Aorta (tissue), 5 donors: ENCODE measurements at places on chromosomes 7 and 10. TPM values are rescaled to one million over a fixed set of nuclear protein-coding genes. Genes with fewer than 3 reads are reported as not detected.

The NXPH1 gene
- not detected for total RNA-seq

The TMEM236 gene
- total RNA-seq = 1.1 TPM

The HOGA1 gene
- 4.6 TPM for total RNA-seq

GRCh38 chr7:28078036-28078901, 102.3 kb downstream of the JAZF1 start:
- no peak for DNase-seq
- H3K27me3 ChIP-seq = no peaks in the 10 kb centered on the region
- H3K27ac ChIP-seq = no peak overlapping the region
- H3K36me3 ChIP-seq = no peaks in the 10 kb centered on the region
- H3K4me1 ChIP-seq = peaks cover 5% of the 10 kb centered on the region
- no peak overlapping the region for H3K4me3 ChIP-seq

The MKI67 gene
- total RNA-seq = 1.2 TPM

GRCh38 chr10:116164291-116164690, 108.7 kb downstream of the GFRA1 start:
- DNase-seq = no peak
- no peak overlapping the region for H3K4me3 ChIP-seq
- no peak overlapping the region for H3K27ac ChIP-seq
- H3K4me1 ChIP-seq = no peaks in the 10 kb centered on the region
- no peaks in the 10 kb centered on the region for H3K36me3 ChIP-seq
- H3K27me3 ChIP-seq = no peaks in the 10 kb centered on the region

The PCLO gene
- 0.52 TPM for total RNA-seq

DNA sequence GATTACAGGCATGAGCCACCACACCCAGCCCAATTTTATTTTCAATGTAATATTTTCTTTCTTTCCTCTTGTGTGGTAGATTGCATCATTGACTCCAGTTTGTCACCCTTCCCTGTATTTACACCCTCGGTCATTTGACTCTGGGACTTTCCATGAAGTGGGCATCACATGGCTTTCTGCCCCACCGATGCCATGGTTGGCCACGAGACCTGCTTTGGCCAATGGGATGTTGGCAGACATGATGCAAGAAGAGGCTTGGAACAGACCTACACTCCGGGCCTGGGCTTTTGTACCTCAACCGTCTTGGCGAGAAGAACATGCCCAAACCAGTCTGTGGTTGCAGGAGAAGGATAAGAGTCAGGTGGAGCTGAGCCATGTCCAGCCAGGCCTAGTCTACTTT, 38.8 kb upstream of the CACUL1 start:
- no peak for DNase-seq
- H3K27ac ChIP-seq = no peak overlapping the region
- H3K36me3 ChIP-seq = no peaks in the 10 kb centered on the region
- H3K27me3 ChIP-seq = no peaks in the 10 kb centered on the region
- no peaks in the 10 kb centered on the region for H3K4me1 ChIP-seq

- no peak overlapping the region for H3K27ac ChIP-seq
- no peak for DNase-seq
- H3K27me3 ChIP-seq = no peaks in the 10 kb centered on the region
- no peaks in the 10 kb centered on the region for H3K4me1 ChIP-seq
- no peaks in the 10 kb centered on the region for H3K36me3 ChIP-seq
- H3K4me3 ChIP-seq = no peak overlapping the region
These were observed 124.7 kb downstream of the ZNF248 start for GRCh38 chr10:37732685-37733084.

The GPR158 gene
- total RNA-seq = 0.42 TPM

The ZNF32 gene
- 22.0 TPM for total RNA-seq

The ANLN gene
- total RNA-seq = 3.8 TPM

GRCh38 chr7:44988701-44989100, 9.9 kb upstream of the MYO1G start:
- no peak overlapping the region for H3K27ac ChIP-seq
- DNase-seq = no peak
- no peaks in the 10 kb centered on the region for H3K4me1 ChIP-seq
- H3K27me3 ChIP-seq = no peaks in the 10 kb centered on the region
- H3K36me3 ChIP-seq = peaks cover 2% of the 10 kb centered on the region
- no peak overlapping the region for H3K4me3 ChIP-seq

GRCh38 chr10:79976999-79977398, 28.1 kb upstream of the SFTPD start:
- H3K4me1 ChIP-seq = no peaks in the 10 kb centered on the region
- no peak overlapping the region for H3K4me3 ChIP-seq
- H3K27ac ChIP-seq = no peak overlapping the region
- no peaks in the 10 kb centered on the region for H3K27me3 ChIP-seq
- DNase-seq = no peak
- H3K36me3 ChIP-seq = no peaks in the 10 kb centered on the region

The EPC1 gene
- total RNA-seq = 42.4 TPM

- H3K4me1 ChIP-seq = no peaks in the 10 kb centered on the region
- no peak overlapping the region for H3K27ac ChIP-seq
- H3K27me3 ChIP-seq = no peaks in the 10 kb centered on the region
- H3K4me3 ChIP-seq = no peak overlapping the region
- DNase-seq = no peak
These were observed 5.8 kb downstream of the NPTX2 start for GRCh38 chr7:98622926-98623325.

GRCh38 chr7:143496263-143496662, 18.6 kb downstream of the TAS2R41 start:
- H3K4me3 ChIP-seq = no peak overlapping the region
- no peaks in the 10 kb centered on the region for H3K4me1 ChIP-seq
- no peak for DNase-seq
- no peaks in the 10 kb centered on the region for H3K27me3 ChIP-seq

The CPA4 gene
- total RNA-seq = 1.0 TPM

- no peak overlapping the region for H3K4me3 ChIP-seq
- DNase-seq = no peak
- no peaks in the 10 kb centered on the region for H3K4me1 ChIP-seq
- H3K36me3 ChIP-seq = no peaks in the 10 kb centered on the region
- no peaks in the 10 kb centered on the region for H3K27me3 ChIP-seq
- H3K27ac ChIP-seq = no peak overlapping the region
These were observed 18.2 kb upstream of the DNAH11 start for GRCh38 chr7:21524680-21525079.

- no peaks in the 10 kb centered on the region for H3K36me3 ChIP-seq
- H3K4me3 ChIP-seq = no peak overlapping the region
- no peak overlapping the region for H3K27ac ChIP-seq
- DNase-seq = no peak
These were observed 53.8 kb downstream of the COL13A1 start for GRCh38 chr10:69855346-69856111.

- no peaks in the 10 kb centered on the region for H3K27me3 ChIP-seq
- no peaks in the 10 kb centered on the region for H3K4me1 ChIP-seq
- no peak for DNase-seq
- no peak overlapping the region for H3K27ac ChIP-seq
- H3K4me3 ChIP-seq = no peak overlapping the region
These were observed 288.6 kb upstream of the PHF14 start for GRCh38 chr7:10685040-10685439.

The PRLHR gene
- total RNA-seq = not detected

The POLL gene
- total RNA-seq = 31.5 TPM

The HELLS gene
- 10.8 TPM for total RNA-seq

GRCh38 chr10:123567984-123568739, 98.0 kb upstream of the GPR26 start:
- no peak overlapping the region for H3K4me3 ChIP-seq
- no peaks in the 10 kb centered on the region for H3K27me3 ChIP-seq
- no peak overlapping the region for H3K27ac ChIP-seq

DNA sequence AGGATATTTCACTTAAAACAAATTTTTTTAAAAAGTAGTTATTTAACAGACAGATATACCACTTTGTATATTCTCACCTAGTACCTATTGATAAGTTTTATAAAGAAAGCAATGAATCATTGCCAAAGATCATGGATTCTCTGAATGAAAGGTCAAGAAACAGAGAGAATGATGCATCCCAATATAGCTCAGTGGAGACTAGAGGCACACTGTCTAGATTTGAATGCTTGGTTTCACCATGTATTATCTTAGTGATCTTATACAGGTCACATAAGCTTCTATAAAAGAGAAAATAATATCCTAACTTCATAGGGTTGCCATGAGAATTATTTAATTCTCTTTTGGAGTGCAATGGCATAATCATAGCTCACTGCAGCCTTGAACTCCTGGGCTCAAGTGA, 87.0 kb upstream of the LRRN3 start:
- no peaks in the 10 kb centered on the region for H3K27me3 ChIP-seq
- no peak overlapping the region for H3K4me3 ChIP-seq
- H3K36me3 ChIP-seq = no peaks in the 10 kb centered on the region

GRCh38 chr10:114075093-114075492, 31.4 kb downstream of the ADRB1 start:
- no peak overlapping the region for H3K27ac ChIP-seq
- no peaks in the 10 kb centered on the region for H3K4me1 ChIP-seq
- no peaks in the 10 kb centered on the region for H3K36me3 ChIP-seq
- DNase-seq = no peak

The NAT16 gene
- total RNA-seq = not detected

The CABCOCO1 gene
- total RNA-seq = 0.26 TPM

The GPR37 gene
- 0.99 TPM for total RNA-seq

GRCh38 chr7:104034679-104035078, 45.2 kb upstream of the RELN start:
- no peak overlapping the region for H3K4me3 ChIP-seq
- H3K4me1 ChIP-seq = no peaks in the 10 kb centered on the region
- no peaks in the 10 kb centered on the region for H3K36me3 ChIP-seq
- no peak for DNase-seq

DNA sequence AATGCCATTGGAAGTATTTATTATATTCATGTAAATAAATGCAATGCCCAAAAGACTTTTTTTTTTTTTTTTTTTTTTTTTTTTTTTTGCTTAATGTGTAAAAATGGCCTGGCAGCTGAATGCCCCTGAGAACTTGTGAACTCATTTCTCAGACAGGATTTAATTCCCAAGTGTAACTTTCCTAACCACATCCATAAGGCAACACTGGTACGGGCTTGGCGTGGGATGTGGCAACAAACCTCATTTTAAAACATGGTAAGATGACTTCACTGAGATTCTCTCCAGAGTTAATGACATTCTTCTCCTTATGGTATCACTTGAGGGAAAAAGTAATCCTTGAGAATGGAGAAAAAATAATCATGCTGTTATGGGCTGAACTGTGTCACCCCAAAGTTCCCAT, 150.4 kb downstream of the DGKI start:
- H3K4me1 ChIP-seq = no peaks in the 10 kb centered on the region
- H3K36me3 ChIP-seq = no peaks in the 10 kb centered on the region
- no peak for DNase-seq
- no peaks in the 10 kb centered on the region for H3K27me3 ChIP-seq
- H3K27ac ChIP-seq = no peak overlapping the region

- H3K4me3 ChIP-seq = no peak overlapping the region
- DNase-seq = no peak
- no peaks in the 10 kb centered on the region for H3K36me3 ChIP-seq
- no peak overlapping the region for H3K27ac ChIP-seq
- no peaks in the 10 kb centered on the region for H3K4me1 ChIP-seq
These were observed 163.1 kb downstream of the CAMK1D start for GRCh38 chr10:12512332-12513002.

The SLC16A9 gene
- total RNA-seq = 3.3 TPM

DNA sequence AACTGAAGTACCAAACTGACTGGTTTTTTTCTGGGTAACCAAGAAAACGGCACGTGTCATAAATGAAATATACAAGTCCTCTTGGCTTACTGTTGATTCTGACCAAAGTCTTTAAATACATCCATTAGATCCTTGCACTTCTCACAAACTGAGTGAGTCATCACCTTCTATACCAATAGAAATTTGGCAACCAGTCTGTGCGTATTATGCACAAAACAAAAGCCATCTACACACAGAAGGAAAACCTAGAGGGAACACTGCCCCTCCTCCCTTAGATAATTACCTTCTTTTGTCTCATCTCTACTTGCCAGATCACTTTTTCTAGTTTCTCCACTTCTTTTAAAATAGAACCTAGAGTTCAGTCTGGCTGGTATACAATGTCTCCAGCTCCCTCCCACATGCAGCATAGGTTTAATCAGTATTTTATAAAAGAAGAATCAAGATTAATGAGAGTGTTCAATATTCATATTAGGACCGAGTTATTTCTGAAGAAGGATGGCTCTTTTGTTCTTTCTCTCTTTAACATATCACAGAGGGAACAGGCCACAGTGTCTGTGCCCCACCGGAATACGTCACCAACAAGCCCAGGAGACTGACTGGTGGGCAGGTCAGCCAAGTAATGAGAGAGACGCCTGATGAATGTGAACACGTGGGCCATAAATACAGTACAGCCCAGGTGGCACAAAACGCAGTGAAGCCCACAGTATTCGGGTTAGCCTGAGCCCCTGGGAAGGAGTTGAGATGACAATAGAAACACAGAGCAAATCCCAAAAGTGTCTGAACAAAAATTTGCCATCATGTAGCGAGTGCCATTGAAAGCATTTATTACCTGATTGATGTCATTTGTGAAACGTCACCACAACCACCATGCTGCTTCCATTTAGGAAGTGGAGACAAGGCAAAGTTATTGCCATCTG, 91.3 kb downstream of the KIAA1549 start:
- H3K27me3 ChIP-seq = no peaks in the 10 kb centered on the region
- no peak for DNase-seq
- H3K4me3 ChIP-seq = no peak overlapping the region
- H3K36me3 ChIP-seq = no peaks in the 10 kb centered on the region

- no peak overlapping the region for H3K27ac ChIP-seq
- H3K4me1 ChIP-seq = no peaks in the 10 kb centered on the region
- no peaks in the 10 kb centered on the region for H3K27me3 ChIP-seq
These were observed 10.6 kb downstream of the CPSF4 start for GRCh38 chr7:99449326-99449725.

GRCh38 chr7:36408589-36408988, 18.9 kb downstream of the ANLN start:
- H3K27me3 ChIP-seq = no peaks in the 10 kb centered on the region
- no peak for DNase-seq
- H3K27ac ChIP-seq = no peak overlapping the region
- H3K4me1 ChIP-seq = no peaks in the 10 kb centered on the region

The TFEC gene
- total RNA-seq = 7.4 TPM

The PNLIPRP2 gene
- 1.2 TPM for total RNA-seq

GRCh38 chr10:131242007-131242406, 69.5 kb downstream of the TCERG1L start:
- DNase-seq = no peak
- H3K4me1 ChIP-seq = no peaks in the 10 kb centered on the region
- no peak overlapping the region for H3K27ac ChIP-seq
- no peaks in the 10 kb centered on the region for H3K27me3 ChIP-seq
- no peak overlapping the region for H3K4me3 ChIP-seq

GRCh38 chr7:105320896-105321295, 67.8 kb downstream of the SRPK2 start:
- H3K27ac ChIP-seq = no peak overlapping the region
- H3K4me3 ChIP-seq = no peak overlapping the region
- H3K36me3 ChIP-seq = no peaks in the 10 kb centered on the region
- DNase-seq = no peak

The CALML5 gene
- total RNA-seq = not detected
